ENCODE measurements at places on chromosomes 4 and X.

GRCh38 chr4:38669208-38669607 lies 5.2 kb downstream of the KLF3 start:
- DNase-seq: no peak

DNA sequence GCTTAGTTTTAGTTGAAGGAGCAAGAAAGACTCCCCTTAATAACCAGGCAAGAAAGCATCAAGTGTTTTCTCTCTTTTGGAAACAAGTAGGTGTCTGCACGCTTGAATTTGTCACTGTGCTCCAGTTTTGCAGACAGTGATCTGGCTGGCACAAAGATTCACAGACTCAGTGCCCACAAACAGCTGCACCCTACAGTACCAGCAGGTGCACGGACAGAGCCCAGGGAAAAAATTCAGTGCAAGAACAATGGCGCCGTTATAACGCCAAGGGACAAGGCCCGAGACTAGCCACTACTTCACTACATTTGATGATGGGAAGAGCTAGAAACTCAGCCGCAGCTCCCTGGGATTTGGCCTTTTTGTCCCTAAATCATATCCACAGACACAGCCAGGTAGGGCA lies 56.0 kb downstream of the ZNF827 start:
- no peak for DNase-seq

GRCh38 chrX:126982158-126982557 lies 162.6 kb downstream of the PRR32 start:
- DNase-seq: no peak

DNA sequence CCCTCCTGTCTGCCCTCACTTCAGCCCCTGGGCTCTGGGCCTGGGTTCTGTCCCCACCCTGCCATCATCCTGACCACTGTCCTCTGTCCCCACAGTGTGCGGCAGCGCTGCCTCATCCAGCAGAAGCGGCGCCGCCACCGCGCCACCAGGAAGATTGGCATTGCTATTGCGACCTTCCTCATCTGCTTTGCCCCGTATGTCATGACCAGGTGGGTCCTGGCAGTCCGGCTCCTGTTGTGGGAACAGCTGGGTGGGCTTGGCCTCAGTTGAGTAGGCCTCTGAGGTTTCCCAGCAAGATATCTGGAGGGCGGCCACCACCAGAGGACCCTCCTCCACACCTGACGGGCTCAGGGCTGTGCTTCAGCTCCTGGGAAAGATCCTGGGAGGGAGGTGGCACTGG lies 2.2 kb downstream of the GPR78 start:
- no peak for DNase-seq

DNA sequence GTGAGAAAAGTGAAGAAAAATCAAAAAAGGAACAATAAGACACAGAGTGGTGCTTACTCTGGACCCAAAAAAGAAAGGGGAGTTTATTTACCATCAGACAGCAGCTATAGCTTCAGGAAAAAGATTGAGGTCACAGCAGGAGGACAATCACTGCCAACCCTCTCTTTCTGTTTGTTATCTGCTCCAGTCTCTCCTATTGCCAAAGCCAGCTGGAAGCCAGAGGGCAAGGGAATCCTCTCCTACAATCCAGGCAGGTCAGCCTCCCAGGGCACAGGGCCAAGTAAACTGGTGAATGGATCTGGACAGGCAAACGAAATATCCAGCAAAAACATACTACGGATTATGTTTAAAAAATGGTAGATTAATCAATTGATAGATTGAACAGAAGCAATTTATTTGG lies 306.9 kb upstream of the SLIT2 start:
- DNase-seq: no peak

DNA sequence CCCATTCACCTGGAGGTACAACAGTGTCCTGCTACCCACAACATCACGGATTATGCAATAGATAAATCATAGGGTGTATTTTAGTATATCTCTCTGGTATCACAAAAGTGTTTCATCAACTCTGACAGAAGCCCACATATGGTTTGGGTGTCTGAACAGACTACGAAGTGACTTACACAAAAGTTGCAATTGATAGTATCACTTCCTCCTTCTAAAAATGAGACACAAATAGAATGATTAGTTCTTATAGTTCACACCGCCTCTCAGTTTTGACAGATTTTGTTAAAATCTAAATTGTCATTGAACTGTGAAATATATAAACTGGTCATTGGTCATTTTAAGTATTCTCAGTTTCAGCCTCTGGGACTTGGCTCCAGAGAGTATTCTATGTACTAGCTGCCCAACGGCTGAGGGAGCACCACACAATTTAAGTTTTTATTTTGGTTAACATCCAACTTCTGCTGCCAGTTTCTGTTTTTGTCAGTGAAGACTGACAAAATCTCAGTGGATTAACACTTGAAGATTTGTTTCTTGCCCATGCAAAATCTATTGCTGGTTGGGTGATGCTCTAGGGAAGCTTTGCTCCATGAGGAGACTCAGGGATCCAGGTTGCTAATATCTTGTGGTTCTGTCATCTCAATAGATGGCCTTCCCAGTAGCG lies 113.8 kb upstream of the PUDP start:
- no peak for DNase-seq

DNA sequence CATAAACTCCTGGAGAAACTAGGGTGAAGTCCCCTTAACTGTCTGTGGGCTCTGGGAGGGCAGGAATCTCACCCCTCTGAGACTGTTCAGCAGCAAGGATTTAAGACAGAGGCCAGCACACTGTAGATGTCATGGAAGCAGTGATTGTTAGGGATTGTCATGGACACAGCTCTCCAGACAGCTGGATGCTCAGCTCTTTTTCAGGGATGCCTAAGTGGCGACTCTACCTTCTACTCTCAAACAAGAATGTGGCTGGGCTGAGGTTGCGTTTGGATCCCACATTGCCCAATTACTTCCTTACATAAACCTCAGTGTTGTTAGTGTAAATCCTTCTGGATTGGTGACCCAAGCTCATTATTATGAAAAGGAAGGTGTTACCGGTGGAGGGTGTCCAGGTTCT lies 291.9 kb upstream of the VCX3A start:
- DNase-seq: no peak

DNA sequence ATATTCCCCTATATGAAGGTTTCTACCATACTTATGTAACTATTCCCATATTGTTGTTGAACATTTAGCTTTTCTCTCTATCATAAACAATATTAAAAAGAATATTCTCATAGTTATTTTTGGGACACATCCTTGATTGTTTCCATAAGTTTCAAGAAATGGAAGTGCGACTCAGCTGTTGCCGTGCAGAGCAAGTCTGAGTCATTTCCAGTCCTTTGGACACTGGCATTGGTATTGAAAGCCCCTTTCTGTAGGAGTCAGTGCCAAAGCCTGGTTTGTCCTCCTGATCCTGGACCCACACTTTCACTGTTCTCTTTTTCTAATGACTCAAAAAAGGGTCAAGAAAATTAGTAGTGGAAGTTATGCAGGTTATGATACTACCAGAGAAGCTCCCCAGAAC lies 108.3 kb upstream of the DIAPH2 start:
- no peak for DNase-seq

DNA sequence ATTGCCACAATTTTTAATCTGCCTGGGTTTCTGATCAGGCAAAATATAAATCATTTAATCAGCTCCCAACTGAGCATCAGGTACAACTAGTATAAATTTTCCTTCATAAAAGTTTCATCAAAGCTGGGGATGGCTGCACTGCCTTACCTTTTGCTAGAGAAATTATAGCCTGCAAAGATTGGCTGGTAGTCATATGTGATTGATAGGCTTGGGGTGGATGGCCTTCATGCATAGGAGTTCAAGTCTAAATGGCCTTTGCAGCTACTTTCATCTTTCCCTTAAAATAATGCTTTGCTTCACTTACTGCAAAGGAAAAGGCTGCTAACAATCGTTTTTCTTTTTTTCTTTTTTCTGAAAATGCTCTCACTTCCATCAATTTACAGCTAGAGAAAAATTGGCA lies 739.7 kb downstream of the CENPC start:
- no peak for DNase-seq

DNA sequence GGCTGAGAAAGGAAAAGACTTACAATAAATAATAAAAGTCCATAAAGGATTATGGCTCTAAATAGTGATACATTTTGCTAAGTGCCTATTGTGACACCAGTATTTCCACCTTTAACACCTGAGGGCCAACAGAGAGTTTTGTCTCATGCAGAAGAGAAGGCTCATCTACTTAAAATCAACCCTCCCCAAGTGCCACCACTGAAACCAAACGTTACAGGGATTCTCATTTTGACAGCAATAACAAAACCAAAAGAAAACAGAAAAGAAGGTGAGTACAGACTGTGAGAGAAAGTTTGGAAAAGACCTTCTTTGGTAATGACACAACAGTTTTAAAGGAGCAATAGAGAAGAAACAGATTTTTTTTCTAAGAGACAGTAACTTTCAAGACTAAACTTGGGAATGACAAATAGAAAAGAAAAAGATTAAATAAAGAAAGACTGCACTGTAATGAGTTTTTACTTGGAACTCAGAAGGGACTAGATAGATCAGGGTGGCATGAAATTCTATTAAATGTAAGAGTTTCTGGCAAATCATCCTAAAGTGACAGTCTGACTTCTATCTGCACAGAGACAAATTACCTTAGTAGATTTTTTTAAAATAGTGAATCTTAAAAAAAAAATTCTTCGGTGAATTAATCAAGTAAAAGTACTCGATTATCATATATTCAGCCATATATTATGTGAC lies 109.7 kb downstream of the ZNF827 start:
- DNase-seq: no peak

DNA sequence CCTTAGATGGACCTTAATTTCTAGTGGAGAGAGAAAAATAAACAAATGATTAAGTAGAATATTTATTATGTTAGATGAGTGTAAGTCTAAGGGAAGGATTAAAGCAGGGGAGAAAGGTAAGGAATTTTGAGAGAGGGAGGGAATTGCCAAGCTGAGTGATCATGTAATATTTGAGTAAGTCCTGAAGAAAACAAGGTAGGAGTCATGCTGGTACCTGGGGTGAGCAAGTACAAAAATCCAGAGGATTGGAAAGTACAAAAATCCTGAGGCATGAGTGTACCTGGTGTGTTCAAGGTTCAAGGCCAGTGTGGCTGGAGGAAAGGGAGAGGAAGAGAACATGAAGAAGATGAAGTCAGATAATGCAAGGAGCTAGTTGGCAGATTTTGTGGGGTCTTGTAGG lies 87.2 kb upstream of the MYOZ2 start:
- no peak for DNase-seq

- DNase-seq: no peak
Measured at GRCh38 chr4:150080337-150080736, 2.1 kb downstream of the DCLK2 start.

DNA sequence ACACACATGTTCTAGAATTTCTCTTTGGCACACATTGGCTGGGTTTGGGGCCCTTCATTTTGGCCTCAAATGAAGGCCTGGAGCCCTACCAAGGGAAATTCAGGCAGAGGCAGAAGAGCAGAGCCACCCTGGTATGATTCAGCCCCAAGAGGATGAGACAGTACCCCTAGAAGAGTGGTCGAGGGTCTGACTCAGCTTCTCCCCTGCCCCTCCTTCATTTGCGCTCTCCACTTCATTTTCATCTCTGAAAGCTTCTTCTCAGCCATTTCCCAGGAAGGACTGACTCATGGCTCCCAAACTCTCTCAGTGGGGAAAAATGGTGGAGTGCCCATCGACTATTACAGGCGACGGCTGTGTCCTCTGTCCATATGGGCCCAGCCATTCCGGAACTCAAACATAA lies 43.5 kb downstream of the MAMLD1 start:
- DNase-seq: no peak

DNA sequence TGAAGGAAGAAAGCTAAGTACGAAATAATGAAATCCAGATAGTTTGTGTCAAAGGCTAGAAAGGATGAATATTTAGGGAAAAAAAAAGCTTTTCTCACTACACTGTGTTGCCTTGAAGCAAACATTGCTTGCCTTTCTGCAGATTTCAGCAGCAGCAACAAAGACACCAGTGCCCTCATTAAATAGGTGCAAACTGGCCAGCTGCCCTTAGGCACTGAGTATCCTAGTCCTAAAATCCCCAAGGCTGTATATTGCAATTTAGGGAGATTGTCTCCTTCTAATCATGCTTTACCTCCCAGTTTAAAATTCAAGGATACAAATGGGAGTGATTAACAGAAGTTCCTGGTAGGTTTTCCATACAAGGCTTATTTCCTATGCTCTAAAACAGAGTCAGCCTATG lies 8.6 kb upstream of the FAT4 start:
- no peak for DNase-seq

- no peak for DNase-seq
Measured at GRCh38 chr4:89700766-89701423, 136.1 kb downstream of the SNCA start.

GRCh38 chrX:71177327-71177726 lies 32.7 kb downstream of the NLGN3 start:
- no peak for DNase-seq

DNA sequence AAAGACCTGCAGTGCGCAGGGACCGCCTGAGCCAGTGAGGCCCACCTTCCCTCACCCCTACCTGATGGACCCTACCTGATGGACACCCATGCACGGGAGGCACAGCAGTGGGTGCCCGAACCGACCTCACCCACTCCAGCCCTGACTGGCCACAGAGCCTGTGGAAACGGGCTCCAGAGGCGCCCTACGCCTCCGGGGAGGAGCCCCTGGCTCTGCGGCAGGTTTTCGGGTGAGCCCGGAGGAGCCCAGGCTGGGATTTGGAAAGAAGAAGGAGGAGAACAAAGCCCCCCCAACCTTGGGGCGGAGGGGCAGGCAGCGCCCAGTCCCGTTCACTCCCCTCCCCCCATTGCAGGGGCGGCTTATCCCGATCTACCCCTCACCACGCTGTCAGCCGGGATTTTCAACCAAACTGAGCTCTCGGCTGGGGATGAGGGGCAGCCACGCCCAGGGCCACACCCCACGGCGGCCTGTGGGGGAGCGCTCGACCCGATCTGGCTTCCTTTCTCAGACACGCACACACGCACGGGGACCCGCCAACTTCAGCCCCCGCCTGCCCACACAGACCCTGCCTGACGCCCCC lies 675 bp downstream of the L1CAM start:
- no peak for DNase-seq

DNA sequence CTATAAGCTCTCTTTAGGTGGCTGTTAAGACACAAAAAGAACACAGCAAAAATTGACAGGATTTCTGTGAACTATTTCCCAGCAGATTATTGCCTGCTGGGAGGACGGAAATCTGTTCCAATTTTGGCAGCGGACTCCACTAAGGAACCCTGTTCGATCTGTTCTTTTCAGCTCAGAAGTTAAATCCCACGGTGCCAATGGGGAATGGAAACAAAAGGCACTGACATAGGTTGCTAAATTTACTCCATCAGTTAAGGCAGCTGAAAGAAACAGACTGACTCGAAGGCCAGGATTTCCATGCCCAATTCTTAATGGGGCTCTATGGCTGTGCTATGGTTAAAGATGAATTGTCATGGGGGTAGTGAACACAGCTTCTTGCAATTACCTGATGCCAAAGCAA lies 126.5 kb upstream of the HPGD start:
- DNase-seq: no peak

DNA sequence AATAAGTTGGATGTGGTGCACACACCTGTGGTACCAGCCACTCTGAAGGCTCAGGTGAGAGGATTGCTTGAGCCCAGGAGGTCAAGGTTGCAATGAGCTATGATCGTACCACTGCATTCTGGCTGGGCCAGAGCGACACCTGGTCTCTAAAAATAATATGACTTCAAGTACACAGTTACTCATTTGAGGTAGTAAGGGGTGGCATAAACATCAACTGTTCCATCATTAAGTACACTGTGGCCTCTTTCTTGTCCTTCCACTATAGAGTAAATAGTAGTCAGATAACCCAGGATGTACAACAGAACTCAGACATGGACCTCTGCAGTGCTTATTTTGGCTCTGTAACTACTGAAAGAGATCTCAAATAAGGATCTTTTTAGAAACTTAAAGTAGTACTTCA lies 10.6 kb downstream of the FAM9B start:
- no peak for DNase-seq

Measured in stimulated activated CD4-positive, alpha-beta T cell treated with anti-CD3 and anti-CD28 coated beads, Interleukin-12 subunit alpha, Interleukin-12 subunit beta, amount 100 ng/mL, for 24 hours (primary cell).